ENCODE measurements at places on chromosomes 11 and 22.

GRCh38 chr11:15692739-15693138 lies 578.0 kb downstream of the INSC start:
- no peak for DNase-seq

DNA sequence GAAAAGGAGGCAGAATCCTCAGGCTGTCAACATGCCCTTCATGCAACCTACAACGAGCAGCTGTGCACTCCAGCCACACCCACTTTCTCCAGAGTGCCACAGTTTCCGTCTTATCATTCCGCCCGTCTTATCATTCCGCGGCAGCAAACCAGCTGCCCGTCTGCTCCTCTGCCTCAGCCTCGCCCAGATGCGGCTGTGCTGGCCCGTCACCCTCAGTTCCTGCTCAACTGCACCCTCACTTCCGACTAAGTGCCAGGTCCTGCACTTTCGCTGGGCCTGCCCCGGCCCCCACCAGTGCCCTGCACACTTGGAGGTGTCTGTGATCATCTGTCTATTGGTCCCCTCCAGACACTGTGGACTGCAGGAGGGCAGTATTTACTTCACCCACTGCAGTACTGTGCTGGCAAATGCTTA lies 43.7 kb downstream of the MICAL3 start:
- peak; percentile 51 for DNase-seq

DNA sequence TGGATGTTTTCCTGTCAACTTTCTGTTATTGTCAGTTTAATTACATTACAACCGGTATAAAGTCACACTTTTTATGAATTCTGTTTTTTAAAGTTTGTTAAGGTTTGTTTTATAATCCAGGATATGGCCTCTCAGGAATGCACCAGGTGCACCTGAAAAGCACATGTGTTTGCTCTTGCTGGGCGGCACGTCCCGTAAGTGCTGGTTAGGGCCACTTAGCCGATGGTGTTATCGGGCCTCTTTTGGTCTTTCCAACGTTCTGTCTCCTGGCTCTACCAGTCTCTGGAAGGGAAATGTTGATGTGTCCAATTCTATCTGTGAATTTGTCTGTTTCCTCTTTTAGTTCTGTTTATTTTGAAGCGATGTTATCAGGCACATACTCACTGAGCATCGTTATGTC lies 695.7 kb downstream of the BRD1 start:
- DNase-seq, result no peak

- DNase-seq, result no peak
These were observed 21.0 kb upstream of the MS4A6E start for GRCh38 chr11:60305906-60306619.
